SK-N-SH (cell line): ENCODE measurements at places on chromosomes 16 and 17.

DNA sequence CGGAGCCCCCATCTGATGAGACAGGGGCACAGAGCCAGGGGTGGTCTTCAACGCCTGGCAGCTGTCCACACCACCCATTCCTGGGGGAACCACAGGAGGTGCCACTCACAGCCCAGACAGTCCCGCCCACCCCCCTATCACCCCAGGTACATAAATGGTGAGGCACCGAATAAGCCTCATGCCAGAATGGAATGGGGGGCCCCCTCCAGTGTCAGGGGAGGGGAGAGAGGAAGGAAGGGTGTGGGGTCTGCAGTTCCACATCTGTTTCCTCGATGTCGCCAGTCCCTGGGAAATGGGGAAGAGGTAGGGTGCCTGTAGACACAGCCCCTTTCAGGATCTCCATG is 1.7 kb downstream of the TMC6 start:
- DNase-seq = no peak

- DNase-seq = no peak
These were observed 65.0 kb downstream of the CBLN1 start for GRCh38 chr16:49216593-49216992.

DNA sequence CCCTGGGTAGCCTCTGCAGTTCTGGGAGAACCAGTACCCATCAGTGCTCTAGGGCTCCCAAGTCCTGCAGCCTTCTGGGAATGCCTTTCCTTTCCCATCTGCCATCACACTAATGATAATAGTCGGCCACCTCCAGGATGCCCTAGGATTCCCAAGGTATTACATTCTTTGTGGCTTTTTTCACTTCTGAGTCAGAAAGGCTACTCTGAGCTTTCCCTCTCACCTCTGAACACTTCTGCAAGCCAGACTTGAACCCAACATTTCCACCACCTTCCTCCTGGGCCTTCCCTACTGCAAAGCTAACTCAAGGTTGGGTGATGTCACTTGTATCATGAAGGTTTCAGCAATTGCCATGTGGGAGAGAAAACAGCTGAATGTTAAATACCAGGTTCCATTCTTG is 49.7 kb upstream of the CCL2 start:
- no peak for DNase-seq

- no peak for DNase-seq
These were observed 20.4 kb downstream of the NLRC5 start for GRCh38 chr16:57009643-57010170.

- DNase-seq = peak; percentile 53
These were observed 27.8 kb upstream of the MGAT5B start for GRCh38 chr17:76840443-76840767.

DNA sequence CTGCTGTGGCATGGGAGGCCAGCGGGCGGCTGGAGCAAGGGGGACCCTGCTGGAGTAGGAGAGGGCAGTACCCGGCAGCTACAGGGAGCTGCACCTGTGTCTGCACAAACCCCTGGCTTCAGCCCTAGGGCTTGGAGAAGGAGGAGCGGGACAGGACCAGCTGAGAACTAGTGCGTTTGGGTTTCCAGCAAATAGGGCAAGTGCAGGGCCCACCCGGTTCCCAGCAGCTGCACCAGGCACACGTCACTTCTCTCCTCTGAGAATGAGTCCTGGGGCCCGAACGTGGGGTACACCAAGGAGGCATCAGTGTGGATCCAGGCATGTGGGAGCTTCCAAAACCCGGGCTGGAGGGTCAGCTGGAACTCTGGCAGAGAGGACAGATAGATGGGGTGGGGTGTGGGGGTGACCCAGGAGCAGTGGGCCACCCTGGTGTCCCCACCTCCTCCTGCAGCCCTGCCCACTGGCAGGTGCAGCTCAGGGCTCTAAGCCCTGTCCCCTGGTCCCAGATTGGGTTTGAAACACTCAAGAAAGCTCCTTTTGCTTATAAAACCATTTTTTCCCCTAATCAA is 5.6 kb downstream of the C16orf89 start:
- DNase-seq = no peak

- no peak for DNase-seq
These were observed 20.0 kb upstream of the GLG1 start for GRCh38 chr16:74626741-74627416.
